LNCaP clone FGC (cell line): ENCODE measurements at places on chromosomes 11 and 22.

DNA sequence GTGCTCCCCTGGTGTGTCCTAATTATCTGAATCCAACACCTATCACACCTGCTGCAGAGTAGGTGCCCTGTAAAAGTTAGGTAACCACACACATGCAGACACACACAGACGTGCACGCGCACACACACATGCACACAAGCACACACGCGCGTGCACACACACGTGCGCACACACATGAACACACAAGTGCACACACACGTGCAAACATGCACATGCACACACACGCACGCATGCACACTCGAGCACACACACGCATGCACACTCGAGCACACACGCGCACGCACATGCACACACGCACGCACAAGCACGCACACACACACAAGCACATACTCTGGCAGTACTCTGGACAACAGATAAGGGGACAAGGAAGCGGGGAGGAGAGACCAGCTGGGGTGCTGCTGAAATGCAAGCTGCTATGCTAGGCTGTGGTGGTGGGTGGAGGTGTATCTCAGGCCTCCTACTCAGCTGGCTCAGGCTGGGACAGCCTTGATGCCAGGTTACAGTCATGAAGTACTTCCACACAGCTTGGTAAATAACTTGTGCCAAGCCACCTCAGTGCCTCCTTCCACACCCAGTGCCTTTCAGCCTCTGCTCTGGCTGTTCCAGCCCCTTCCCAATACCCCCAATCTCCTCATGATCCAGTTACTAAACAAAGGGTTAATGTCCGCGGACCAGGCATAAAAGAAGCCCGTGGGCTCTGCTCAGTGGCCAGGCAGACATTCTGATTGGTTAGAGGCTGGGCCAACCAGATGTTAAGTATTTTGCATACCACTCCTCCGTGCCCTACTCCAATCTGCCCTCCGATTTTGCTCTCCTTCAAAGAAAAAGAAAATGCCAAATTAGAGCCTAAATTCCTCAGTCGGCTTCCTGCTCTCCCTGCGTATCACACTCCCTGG, 374.1 kb downstream of the TENM4 start:
- no peak for DNase-seq

- DNase-seq = no peak
Observed at GRCh38 chr22:20218987-20219386, 49.1 kb downstream of the RTN4R start.

- DNase-seq = no peak
Observed at GRCh38 chr11:115396533-115396932, 107.7 kb downstream of the CADM1 start.

DNA sequence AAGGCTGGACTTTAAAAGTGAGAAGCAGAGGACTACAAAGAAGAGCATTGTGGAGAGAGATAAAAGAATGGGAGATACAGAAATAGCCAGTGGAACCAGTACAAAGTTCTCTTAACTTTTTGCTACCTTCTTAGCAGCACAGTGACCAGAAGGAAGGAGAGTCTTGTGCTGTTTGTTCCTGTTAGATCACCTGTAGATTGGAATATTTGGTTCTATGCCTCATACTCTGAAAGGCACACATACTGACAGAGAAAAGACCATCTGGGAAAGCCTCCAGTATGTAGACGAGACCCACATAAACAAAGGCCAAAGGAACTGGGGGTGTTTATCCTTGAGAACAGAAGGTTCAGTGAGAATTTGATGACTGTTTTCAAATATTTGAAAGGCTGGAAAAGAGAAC, 18.7 kb downstream of the RNF141 start:
- DNase-seq = no peak

DNA sequence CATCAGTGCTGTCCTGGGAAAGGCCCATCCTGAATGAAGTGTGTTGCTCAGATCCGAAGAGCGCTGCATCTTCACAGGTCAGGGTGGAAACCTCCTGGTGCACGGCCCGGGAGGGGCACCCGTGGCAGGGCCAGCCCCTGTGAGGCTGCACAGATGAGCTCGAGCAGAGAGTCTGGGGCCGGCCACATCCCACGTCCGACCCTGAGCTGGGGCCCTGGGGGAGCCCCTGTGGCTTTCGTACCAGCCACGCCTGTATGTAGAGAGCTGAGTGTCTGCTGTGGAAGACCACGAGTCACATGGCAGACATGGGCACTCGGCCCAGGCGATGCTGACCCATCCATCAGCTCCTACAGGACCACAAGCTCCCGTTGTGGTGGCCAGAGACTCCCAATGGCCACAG, 24.9 kb upstream of the SEPTIN5 start:
- DNase-seq = no peak

GRCh38 chr22:42587588-42588175, 27.0 kb downstream of the POLDIP3 start:
- DNase-seq = no peak
